Posterior vena cava (tissue), 2 donors: ENCODE measurements at places on chromosomes 12 and 14. TPM values are rescaled to one million over a fixed set of nuclear protein-coding genes. Genes with fewer than 3 reads are reported as not detected.

RNF212B gene
- total RNA-seq = not detected

OAS2 gene
- total RNA-seq = 12.5 TPM

POTEG gene
- total RNA-seq = not detected

GRCh38 chr12:90099288-90099687, 390.6 kb upstream of the ATP2B1 start:
- no peak for DNase-seq

RASSF3 gene
- total RNA-seq = 312 TPM

GRCh38 chr12:94813314-94813713, 163.0 kb upstream of the TMCC3 start:
- no peak for DNase-seq

DNA sequence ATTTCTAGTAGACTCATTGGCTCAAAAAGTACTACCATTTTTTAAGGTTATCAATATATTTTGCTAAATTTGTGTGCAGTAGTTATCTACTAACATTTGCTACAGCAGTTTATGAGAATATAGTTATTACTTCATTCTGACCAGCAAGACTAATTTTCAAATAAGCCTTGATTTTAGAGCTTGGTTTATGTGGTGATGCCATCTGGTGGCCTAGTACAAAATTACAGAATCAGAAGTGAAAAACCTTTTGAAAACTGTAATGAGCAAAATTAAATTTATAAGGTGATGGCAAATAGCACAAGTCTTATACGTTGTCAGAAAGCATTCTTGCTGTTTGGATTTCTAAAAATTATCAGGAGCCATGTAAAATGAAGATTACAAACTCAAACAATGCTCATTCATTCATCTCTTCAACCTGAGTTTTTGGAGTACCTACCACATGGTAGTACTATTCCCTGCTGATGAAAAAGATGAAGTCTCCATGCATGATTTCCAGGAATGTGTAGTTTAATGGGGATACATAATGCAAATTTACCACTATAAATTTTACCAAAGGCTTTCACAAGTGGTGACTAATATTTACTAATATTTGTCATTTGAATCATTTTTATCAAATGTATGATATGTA, 51.0 kb downstream of the MAGOHB start:
- DNase-seq = no peak

DNA sequence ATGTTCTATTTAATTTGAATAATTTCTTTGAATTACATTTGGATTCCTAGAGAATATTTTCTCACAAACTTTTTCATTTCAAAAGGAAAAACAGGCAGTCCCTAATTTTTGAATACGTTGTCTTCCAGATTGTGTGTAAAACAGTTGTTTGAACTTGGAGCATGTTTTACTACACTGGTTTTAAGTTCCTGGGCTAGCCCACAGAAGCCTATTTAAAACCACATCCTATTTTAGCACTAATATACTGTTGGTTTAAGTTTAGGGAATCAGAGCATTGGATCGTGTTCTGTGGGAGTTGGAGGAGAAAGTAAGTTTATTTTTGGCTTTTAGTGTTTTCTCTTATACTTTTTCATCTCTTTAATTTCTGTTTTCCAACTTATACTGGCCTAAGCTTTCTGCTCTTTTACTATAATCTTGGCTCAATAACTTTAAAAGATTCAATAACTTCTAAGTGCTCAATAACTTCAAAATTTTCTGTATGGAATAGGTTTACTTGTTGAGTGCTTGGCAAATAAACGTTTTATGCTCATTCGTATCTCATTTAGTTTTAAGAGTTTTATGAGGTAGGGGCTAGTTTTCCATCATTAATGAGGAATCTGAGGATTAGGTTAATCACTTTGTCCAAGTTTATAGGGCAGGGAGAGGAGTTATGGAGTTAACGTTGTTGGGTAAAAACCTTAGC, 14.9 kb downstream of the LEMD3 start:
- no peak for DNase-seq

DNA sequence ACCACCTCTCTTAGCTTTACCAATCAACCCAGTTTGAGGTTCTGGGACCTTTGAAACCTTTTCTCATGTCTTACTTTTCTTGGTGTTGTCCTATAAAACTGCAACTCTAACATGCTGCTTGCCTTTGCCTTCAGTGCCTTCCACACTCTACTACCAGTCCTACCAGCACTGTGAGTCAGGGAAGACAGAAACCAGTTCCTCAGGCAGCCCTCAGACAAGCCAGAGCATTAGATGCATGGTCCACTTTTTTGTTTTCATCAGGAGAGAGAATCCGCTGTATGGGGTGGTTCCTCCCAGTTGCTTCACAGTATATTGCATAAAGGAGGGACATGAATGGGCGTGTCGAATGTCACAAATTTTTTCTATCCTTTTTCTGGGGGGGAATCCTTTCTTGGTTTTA, 17.3 kb upstream of the KLRB1 start:
- DNase-seq = no peak

GRCh38 chr14:38143170-38143569, 64.5 kb upstream of the SSTR1 start:
- no peak for DNase-seq
